Daoy (cell line): ENCODE measurements at places on chromosomes 3 and 15.
A peak's percentile ranks its signal among the peaks of the same experiment; 100 is the strongest.

DNA sequence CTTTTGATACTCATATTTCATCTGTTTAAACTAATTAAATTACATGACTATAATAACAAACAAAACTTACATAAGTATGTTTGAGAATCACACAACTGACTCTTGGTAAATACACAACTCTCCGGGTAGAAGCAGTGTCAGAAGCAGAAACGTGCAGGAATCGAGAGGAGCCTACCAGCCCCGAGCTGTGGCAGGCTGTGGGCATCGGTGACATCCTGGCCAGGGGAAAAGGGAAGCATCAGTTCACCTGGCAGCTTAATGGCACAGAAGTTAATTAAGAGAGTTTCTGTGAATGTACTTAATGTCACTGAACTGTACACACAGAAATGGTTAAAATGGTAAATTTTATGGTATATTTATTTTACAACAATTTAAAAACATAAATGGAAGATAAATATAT lies 90.2 kb downstream of the CRTC3 start:
- no peak for DNase-seq

DNA sequence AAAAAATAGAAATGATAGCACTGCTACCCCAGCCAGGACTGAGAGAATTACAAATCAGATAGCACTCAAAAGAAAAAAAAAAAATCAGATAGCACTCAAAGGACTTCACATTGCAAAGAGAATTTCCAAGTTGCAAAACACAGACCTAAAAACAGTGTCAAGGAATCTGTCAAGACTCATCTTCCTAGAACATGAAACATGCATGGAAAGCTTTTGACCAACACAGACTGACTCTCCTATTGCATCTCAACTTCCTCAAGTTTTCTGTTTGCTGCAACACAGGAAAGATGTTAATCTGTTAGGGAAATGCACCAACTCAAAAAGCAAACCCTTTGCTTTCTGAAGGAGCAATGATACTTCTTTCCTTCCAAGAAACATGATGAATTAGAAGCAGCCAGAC lies 42.3 kb downstream of the RAB27A start:
- DNase-seq: no peak

- peak; percentile 19 for DNase-seq
Measured at GRCh38 chr3:32018757-32019564, 37.4 kb downstream of the ZNF860 start.

DNA sequence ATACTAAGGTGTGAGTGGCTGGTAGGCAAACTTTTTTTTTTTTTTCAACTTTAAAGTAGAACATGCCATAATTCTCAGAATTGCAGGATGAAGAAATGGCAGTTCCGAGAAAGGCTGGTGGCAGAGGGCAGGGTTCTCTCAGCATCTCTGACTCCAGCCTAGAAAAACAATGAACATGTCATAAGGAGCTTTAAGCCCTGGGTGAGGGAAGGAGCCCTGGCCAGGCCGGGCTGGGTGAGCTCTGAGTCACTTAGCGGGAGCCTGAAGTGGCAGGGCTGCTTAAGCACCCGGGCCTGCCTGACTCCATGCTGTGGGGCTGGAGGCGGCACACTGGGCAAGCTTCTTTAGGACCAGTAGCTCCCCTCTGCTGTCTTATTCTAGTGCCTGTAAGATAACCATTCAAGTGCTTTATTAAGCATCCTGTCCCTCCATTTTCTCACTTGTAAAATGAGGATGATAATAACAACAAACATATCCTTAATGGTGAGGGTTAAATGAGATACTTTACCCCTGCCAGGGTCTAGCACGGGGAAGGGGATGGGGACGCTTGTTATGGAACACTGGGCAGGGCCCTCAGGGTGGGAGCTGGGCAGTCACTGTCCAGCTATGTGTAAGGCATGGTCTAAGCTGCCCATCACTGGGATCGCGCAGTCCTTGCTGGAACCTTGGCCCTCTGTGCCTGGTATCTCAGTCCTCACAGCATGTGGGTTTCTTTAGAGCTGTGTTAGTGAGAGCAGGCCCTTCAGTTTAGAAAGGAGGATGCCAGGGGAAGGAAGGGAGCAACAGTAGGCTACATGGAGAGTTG lies 18.4 kb downstream of the SMAD6 start:
- DNase-seq: peak; percentile 76

DNA sequence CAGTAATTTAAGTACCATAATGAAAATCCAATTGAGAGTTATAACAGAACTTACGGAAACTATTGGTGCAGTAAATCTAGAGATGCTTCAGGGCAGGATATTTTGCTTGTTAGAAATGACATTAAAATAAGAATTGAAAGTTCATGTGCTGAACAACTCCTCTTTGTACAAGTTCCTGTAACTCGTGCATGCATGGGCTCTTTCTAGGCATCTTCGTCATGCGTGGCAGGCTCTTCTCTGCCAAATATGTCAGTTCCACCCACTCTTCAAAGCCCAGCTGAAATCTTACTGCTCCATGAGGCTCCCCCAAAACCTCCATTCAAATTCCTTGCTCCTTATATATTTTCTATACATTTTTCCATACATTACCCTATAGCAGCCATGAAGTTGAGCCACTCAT lies 48.7 kb downstream of the FBN1 start:
- no peak for DNase-seq

- DNase-seq: peak; percentile 97
Measured at GRCh38 chr15:59299929-59300617, 72.6 kb downstream of the MYO1E start.

- peak; percentile 2 for DNase-seq
Measured at GRCh38 chr3:88180398-88180999, 30.7 kb downstream of the C3orf38 start.

DNA sequence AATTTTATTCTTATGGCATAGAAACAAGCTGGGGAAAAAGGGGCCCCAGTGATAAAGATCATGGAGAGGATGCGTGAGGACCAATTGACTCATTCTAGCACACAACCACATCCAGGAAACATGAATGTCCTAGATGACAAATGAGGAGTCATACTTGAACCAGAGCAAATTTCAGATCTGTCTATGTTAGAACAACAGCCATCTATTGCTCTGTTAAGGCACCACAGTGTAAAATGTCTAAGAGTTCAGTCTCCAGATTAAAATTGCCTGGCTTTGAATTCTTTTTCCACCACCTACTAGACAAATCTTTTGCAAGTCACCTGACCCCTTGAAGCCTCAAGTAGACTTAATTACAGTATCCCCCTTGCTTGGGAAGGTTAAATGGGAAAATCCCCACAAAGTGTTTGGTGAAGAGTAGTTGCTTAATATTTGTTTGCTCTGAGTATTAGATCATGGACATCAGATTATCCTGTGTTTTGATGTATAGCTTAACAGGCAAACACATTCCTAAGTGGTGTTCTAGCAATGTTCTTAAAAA lies 258.7 kb upstream of the TGFBR2 start:
- peak; percentile 83 for DNase-seq
